Stimulated activated CD8-positive, alpha-beta memory T cell treated with anti-CD3 and anti-CD28 coated beads, Interleukin-7, amount 100 ng/mL, for 1 hour (primary cell): ENCODE measurements at places on chromosomes 12 and 14.

- DNase-seq, result no peak
Observed at GRCh38 chr14:103014466-103015228, 42.7 kb downstream of the CDC42BPB start.

DNA sequence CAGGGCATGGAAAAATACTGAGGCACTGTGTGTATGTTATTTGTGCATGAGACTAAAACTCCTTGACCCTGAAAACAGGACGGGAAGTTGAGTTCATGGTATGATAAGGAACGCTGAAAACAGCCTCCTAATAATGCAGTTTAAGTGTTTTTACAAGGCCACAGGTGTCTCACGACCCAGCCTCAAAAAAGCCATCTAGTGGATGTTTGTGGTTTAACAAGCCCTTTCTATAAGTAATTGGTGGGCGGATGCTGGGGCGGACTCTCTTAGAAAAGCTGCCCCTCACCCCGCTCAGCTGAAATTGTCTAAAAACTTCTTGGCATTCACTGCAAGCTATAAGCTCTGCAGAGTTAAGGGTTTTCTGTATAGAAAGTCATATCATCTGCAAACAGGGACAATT is 184.5 kb downstream of the NUBPL start:
- no peak for DNase-seq

DNA sequence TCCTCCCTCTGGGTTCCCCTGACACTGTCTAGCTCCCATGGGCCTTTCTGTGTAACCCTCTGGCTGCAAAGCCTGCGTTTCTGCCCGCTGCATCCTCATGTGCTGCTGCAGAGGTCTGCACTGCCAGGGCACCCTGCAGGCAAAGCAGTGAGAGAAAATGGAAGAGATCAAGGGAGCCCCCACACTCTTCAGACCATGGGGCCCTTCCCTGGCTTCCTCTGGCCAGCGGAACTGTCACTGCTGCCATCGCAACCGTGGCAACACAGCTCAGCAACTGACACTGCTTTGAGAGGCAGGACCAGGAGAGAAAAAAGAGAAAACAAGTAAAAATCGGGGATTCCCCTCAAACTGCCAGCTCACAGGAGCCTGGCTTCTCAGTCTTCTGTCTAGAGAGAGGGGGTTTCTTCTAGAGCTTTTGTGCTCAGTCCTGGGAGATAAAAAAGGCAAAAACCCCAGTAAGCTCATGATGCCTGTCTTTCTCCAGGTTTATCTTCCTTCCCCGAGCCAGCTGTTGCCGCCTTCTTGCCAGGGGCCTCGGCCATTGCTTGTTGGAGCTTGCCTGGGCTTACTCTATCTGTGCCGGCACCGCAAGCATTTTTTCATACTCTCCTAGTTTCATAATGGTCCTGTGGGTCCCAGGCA is 38.9 kb downstream of the C14orf132 start:
- no peak for DNase-seq

- no peak for DNase-seq
Observed at GRCh38 chr12:132373901-132374611, 44.7 kb upstream of the GALNT9 start.

- no peak for DNase-seq
Observed at GRCh38 chr14:61973981-61974380, 211.8 kb downstream of the SNAPC1 start.

DNA sequence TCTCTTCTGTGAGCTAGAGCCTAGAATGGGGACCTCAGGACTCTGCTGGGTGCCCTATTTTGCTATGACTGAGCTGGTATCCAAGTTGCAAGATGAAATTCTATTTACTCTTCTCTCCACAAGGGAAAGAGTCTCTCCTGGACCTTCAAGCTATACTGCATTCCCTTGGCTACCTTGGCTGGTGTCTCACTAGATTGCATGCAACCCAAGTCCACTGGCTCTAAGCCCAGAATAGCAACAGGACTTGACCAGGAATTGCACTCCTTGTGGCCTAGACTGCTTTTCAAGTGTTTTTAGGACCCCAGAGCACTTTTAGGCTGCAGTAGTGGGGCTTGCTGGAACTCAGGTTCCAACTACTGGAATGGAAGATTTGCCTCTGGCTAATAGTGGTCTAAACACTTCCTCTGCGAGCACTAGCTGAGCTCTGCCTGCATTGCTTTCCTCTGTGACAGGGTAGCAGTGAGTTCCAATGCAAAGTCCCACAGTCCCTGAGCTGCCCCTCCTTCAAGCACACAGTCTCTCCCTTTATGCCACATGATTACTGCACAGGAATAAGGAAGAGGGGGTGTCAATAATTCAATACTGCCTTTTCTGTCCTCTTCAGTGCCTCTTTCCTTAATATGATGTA is 1009.1 kb upstream of the FLRT2 start:
- DNase-seq, result no peak

DNA sequence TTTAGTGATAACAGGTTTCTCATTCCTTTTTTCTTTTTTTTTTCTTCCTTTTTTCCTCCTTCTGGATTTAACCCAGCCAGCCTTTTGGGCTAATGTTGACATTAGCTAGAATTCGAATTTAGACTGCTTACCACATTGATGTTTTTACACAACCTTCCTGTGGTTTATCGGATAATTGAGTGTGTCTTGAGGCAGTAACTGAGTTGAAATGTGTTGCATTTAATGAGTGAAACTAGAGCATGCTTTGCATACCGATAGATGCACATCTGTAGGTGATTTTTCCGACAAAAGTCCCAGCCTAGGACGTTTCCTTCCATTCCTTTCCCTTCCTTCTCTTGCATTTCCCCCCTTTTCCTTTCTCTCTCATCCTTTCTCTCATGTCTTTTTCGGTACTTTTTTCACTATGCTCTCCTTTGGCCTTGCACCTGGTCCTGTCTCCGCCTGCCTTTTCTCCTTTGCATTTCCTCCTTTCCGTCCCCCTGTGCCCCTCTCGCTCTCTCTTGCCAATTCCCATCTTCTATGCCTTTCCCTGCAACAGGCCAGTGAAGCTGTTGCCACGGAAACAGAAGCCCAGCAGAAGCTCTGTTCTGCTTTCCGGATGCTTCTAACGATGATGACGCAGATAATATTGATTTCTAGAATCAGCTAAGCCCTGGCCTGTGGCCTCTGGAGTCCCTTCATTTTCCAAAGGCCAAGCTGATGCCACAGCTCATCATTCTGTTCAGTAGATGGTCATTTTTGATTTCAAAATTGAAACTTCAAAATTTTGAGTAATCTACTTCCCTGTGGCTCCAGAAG is 76.1 kb downstream of the SLC25A47 start:
- no peak for DNase-seq

DNA sequence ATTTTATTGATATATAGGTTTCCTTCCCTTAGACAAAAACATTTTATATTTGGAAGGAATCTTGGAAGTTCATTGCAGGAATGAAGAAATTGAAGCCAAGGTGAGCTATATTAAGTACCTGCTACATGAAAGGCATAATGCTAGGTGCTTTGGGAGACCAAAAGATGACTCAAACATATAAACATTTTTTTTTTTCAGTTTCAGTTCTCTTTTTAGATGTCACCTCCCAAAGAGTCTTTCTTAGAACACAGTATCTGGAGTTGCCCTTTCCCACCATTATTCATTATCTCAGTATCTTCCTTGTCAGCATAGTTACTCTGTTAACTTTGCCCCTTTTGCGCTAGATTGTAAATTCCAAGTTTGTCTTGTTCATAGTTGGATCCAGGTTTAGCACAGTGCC is 1.1 kb downstream of the LIN52 start:
- DNase-seq, result no peak

GRCh38 chr12:91890742-91891141 is 254.9 kb downstream of the BTG1 start:
- no peak for DNase-seq

GRCh38 chr12:57223191-57224165 is 6.0 kb upstream of the SHMT2 start:
- DNase-seq, result no peak

GRCh38 chr14:74592476-74593201 is 19.4 kb downstream of the LTBP2 start:
- no peak for DNase-seq

- no peak for DNase-seq
Observed at GRCh38 chr14:71588028-71588427, 344.2 kb upstream of the RGS6 start.

DNA sequence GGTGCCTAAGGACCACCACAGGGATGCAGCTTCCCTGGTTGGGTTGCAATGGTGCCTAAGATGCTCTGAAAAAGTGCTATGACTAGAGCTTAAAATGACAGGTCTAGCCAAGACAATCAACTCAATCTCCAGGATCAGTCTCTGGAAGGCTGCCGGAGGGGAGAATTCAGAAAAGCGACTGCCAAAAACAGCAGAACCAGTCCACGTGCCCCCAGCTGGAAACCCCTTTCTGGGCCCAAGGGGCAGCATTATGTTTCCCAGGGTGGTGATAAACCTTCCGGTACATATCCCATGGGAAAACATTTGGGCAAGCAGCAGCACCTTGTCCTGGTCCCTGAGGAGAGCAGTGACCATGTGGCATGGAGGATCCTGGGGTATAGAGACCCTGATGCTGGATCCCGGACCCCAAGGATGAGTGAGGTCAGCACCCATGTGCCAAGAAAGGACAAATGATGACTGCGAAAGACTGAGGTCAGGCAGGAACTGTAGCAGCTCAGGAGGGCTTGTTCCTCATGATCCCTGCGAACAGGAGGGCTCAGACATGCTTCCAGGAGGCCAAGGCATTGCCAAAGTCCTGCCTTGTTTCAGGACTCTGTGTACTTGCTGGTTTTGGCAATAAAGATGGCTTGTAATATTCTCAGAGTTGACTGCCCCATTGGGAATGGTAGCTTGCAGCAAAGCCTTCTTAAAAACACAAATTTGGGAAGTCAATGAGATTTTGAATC is 49.9 kb upstream of the LTBP2 start:
- no peak for DNase-seq

DNA sequence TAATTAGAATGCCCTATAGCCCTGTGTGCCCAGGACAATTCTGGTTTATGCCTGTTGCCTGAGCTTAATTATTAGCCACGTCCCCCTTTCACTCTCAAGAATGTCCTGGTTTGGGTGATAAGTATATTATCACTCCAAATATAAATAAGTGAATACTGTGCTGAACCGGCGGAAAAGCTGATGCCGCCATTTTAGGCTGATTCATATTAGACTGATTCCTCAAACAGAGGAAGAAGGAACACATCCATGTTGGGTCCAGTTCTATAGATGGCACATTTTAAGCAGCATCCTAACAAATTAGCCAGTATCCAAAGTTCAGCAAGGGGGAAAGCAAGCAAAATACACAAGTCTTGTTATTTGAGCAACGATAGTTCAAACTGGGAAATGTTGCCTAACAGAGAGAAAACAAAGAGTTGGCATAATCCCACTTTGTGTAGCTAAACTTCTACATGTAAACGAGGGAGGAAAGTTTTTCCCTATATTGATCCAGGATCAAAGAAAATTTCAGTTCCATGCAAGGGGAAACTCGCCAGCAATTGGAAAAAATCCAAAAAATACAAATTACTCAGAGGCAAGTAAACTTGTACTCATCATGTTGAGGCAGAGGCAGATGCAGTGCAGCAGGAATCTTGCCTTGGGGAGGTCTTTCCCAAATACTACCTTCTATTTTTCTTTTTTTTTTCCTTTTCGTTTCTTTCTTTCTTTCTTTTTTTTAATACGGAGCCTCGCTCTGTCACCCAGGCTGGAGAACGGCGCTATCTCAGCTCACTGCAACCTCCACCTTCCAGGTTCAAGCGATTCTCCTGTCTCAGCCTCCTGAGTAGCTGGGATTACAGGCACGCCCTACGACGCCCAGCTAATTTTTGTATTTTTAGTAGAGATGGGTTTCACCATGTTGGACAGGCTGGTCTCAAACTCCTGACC is 96.2 kb downstream of the ITPR2 start:
- no peak for DNase-seq

DNA sequence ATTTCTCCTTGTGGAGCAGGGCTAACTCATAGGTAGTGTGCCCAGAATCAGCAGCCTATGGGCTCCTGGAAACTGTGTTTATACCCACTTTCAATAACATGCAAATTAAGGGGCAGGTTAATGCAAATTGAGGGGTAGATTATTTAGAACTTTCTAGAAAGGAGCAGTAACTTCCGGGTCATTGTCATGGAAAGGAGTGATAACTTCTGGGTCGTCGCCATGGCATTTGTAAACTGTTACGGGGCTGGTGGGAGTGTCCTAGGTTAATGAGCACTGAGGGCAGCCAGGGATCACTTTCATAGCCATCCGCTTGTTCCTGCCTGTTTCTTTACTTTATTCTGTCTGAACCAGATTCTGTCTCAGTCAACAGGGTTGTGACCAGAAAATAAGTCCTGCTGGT is 143.3 kb upstream of the RFLNA start:
- DNase-seq, result no peak

DNA sequence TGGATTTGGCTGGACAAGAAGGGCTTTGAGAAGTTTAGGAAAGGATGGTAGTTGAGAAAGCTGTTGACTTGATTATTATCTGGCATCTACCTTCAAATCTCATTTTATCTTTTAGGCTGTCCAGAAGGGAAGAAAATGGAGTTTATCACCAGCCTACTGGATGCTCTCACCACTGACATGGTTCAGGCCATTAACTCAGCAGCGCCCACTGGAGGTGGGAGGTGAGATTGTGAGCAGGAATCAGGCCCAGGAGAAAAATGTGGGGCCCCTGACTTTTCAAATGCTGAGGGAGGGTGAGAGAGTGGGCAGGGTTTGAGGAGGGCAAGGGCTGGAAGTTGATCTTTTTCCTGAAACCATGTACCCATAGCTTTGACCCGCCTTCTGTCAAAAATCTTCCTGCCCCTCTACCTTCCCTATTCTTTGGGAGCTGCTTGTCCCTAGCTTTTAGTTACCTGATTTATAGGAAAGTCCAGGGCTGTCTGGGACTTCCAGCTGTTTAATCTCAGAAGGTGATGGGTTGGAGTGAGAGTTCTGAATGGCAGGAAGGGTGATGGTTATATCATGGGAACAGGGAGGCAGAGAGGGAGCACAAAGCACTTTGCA is 134.2 kb downstream of the SMOC1 start:
- no peak for DNase-seq

DNA sequence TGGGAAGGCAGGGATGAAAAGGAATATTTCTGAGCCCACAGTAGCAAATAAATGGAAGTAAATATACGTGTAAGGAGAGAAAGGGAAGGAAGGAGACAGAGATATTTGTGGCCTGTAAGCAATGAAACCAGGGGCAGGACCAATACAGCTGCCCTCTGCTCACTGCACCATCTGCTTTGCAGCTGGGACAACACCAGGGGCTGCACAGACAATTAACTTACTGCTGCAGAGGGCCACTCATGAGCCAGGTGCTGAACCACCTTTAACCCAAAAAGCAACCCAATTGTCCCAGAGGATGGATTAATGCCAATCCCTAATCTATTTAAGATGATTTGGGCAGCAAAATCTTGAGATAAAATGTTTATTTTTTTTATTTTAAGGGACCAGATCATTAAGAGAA is 30.6 kb upstream of the TMX1 start:
- DNase-seq, result no peak

DNA sequence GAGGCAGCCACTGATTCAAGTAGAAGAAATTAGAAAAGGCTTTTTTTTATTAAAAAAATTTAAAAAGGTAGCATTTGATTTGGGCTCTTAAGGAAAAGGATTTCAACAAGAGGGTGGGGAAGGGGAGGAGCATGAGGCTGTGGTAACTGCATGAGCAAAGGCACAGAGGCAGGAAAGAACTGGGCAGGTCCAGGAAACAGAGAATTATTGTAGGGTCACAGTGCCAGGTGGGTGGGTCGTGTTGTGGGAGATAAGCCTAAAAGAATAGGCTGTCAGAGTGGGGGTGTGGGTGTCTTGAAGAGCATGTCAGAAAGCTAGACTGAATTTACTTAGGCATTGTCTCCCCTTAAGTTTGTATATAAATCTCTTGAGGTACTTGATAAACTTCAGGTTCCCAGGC is 7.8 kb downstream of the LIMA1 start:
- DNase-seq, result no peak

GRCh38 chr14:22463763-22464173 is 125.3 kb downstream of the DAD1 start:
- DNase-seq, result no peak
